Neural progenitor cell (in vitro differentiated cells): ENCODE measurements at places on chromosomes 11 and 22. TPM values are rescaled to one million over a fixed set of nuclear protein-coding genes. Genes with fewer than 3 reads are reported as not detected.

The RHOD gene
- 6.6 and 10.0 TPM in 2 replicates for total RNA-seq

DNA sequence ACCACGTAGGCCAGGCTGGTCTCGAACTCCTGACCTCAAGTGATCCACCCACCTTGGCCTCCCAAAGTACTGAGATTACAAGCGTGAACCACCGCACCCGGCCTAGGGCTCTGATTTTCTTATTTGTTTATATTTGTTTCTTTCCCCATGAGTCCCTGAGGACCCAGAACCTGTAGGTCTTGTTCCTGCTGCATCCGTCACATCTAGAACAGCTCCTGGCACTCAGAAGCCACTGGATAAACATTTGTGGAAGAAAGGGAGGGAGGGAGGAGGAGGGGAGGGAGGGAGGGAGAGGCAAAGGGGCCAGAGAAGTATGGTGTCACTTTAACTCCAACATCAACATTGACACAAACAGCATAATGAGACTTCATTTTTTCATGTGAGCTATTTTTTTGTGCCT lies 67.7 kb downstream of the CELSR1 start:
- DNase-seq, result no peak
- H3K4me1 ChIP-seq, result no peaks in the 10 kb centered on the region
- no peak overlapping the region for H3K4me3 ChIP-seq
- H3K27ac ChIP-seq, result no peak overlapping the region
- H3K36me3 ChIP-seq, result no peaks in the 10 kb centered on the region

DNA sequence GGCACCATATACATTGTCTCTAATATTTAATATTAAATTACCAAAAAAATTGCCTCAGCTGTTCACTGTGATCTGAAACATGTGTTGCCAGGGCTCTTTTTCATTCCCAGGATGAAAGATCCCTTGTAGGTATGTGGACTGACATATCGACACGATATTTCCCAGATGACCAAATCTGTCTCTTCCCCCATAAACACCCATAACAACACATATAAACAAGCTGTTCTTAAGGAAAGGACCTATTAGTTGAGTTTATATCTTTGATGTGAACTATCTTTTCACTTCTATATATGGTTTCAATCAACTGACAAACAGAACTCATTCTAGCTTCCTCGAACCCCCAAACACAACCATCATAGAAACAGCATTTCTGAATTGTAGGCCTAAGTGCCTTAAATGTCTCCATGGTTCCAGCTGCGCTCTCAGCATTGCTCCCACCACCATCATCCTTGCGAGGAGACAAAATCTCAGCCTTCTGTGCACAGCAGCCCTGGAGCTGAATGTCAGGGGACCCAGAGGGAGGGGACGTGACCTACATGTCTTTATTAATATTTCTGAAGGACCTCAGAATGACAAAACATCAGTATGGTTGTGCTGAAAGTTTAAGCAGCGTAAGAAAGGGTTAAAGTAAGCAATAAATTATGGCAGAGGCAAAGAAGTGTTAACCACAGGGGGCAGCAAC lies 67.0 kb downstream of the ETS1 start:
- H3K4me3 ChIP-seq, result no peak overlapping the region
- DNase-seq, result no peak
- no peak overlapping the region for H3K27ac ChIP-seq
- no peaks in the 10 kb centered on the region for H3K36me3 ChIP-seq

- no peaks in the 10 kb centered on the region for H3K27me3 ChIP-seq
- H3K4me3 ChIP-seq, result no peak overlapping the region
- no peaks in the 10 kb centered on the region for H3K36me3 ChIP-seq
- no peak for DNase-seq
Observed at GRCh38 chr11:123718063-123718462, 23.4 kb downstream of the ZNF202 start.

- H3K27me3 ChIP-seq, result no peaks in the 10 kb centered on the region
- H3K4me1 ChIP-seq, result no peaks in the 10 kb centered on the region
- DNase-seq, result no peak
- H3K27ac ChIP-seq, result no peak overlapping the region
- H3K4me3 ChIP-seq, result no peak overlapping the region
Observed at GRCh38 chr22:19865141-19865829, 10.6 kb upstream of the GNB1L start.
